Activated CD4-positive, alpha-beta T cell treated with anti-CD3 and anti-CD28 coated beads, Interleukin-2, Interleukin-6, amounts not matched to agents 100 ng/mL and 50 ng/mL, durations not matched to agents 16 hours and 8 hours (primary cell): ENCODE measurements at places on chromosomes 5 and 9.

DNA sequence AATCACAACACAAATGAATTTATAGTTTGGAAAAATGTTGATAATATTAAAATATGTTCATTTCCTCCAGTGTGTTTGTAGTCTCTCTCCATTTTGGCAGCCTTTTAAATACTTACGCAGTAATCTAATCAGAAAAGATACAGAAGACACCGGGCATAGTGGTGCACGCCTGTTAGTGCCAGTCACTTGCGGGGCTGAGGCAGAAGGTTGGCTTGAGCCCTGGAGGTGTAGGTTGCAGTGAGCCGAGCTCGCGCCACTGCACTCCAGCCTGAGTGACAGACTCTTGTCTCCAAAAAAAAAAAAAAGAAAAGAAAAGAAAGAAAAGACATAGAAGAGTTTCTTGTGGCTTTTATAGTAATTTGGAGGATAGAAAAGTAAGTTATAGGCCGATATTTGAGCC is 41.9 kb downstream of the NDFIP1 start:
- DNase-seq = no peak

DNA sequence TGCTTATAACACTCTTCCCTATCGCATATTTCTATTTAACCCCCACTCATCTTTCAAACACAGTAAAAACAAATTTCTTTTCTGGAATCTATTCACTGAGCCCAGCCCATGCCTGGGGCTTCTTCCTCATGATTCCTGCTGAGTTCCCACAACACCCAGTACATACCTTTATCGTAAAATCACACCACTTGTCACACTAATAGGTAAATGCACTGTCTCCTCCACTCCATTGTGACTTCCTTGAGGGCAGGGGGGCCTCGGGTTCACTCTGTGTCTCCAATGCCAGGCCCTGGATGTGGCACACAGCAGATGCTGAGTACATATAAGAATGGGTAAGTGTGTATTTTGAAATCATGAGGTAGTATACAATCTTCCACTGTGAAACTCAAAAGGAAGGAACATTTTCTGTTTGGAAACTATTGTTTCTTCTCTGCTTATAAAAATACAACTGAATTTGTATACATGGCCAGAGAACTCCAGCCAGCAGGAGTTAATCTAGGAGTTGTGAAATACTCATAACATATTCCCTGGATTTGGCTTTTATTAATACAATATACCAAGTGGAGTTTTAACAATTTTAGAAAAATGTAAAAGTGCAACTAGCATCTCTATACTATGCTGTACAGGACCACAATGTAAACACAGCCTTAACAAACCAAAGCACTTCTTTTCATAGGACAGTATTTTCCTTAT is 7.2 kb downstream of the PLK2 start:
- DNase-seq = no peak

DNA sequence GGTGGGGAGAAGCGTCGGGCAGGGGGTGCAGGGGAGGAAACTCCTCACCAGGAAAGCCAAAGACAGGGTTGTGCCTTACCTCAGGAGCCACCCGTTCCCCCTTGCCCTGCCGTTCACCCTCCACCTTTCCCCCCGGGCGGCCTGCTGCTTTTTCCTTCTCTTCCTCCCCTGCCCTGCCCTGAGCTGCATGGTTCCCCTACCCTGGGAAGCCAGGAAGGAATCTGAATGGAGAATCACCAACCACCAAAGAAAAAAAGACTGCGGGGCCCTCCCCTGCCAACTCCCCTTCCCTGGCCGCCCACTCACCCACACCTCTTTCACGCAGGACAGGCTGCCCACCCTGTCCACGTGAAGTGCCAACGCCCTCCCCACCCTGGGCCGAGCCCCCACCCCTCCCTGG is 820 bp upstream of the NFX1 start:
- no peak for DNase-seq

DNA sequence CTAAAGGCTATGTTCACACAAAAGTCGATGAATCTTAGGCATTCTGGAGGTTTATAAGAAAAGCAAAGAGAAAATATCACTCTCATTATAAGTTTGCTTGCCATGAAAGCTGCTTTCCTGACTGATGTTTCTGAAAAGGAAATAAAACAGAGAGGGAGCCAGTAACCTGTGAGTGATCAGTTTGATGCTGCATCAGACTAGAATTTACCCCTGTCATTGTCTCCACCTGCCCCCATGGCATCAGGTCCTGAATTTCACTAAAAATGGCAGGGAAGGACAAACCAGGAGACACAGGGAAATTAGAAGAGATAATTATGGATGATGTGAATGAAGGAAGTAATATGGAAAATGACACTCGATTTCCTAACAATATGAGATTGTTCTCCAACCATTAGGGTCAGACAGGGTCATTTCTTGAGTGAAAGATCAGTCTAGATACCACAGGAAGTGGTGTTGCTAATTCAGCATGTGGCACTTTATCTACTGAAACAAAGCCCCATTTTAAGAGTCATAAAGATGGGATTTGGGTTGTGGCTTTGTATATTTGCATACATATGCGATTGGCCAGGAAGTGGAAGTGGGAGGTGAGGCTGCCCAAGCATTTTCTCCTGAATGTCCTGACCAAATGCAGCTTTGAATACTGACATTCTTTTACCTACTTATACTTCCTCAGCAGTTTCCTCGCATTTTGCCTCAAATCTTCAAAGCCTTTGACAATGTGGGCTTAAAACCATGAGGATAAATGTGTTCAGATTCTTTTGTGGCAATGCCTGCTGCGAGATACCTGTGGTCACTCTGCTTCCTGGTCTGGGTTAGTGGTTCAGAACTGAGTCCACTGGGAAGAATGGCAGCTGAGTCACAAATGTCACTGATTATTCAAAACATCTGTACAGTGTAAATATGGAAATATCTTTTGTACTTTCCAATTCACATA is 29.7 kb downstream of the MEGF10 start:
- DNase-seq = peak; percentile 36

GRCh38 chr9:126919193-126919592 is 4.6 kb downstream of the RALGPS1 start:
- no peak for DNase-seq

- no peak for DNase-seq
Measured at GRCh38 chr9:138077898-138078540, 200.4 kb downstream of the CACNA1B start.

- no peak for DNase-seq
Measured at GRCh38 chr5:116340799-116341198, 233.8 kb downstream of the SEMA6A start.

DNA sequence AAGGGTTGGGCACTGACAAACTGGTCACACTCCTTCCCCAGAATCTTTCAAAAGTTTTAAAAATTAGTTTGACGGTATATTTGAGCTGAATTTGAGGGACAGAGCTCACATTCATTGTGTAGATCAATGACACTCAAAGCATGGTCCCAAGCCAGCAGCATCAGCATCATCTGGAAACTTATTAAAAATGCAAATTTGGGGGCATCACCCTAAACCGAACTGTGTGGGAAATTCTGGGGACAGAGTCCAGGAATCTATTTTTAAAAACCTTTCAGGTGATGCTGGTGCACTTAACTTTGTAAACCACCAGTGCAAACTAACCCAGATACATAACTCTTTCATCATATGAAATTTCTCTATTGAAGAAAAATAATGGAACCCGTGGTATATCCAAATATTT is 58.1 kb upstream of the MTAP start:
- no peak for DNase-seq
